ENCODE measurements at places on chromosomes 3 and 15. TPM values are rescaled to one million over a fixed set of nuclear protein-coding genes. Genes with fewer than 3 reads are reported as not detected.

The RTP3 gene
- not detected for total RNA-seq

The SCN10A gene
- not detected for total RNA-seq

The WNT5A gene
- total RNA-seq, result 193 TPM

The PYGO1 gene
- total RNA-seq, result 9.7 TPM

The GNAT1 gene
- not detected for total RNA-seq

The RBP2 gene
- total RNA-seq, result not detected

The LRTM1 gene
- total RNA-seq, result 1.6 TPM

The PLSCR2 gene
- not detected for total RNA-seq

The CYP1A2 gene
- total RNA-seq, result not detected

The ADAMTS9 gene
- total RNA-seq, result 3.1 TPM

The SLC12A1 gene
- total RNA-seq, result 0.10 TPM

The ATP13A5 gene
- not detected for total RNA-seq

The TLNRD1 gene
- total RNA-seq, result 10.4 TPM

The ATP13A4 gene
- total RNA-seq, result not detected

The LEKR1 gene
- total RNA-seq, result 1.8 TPM

The PP2D1 gene
- total RNA-seq, result not detected
